ENCODE measurements at places on chromosomes 12 and 14.

DNA sequence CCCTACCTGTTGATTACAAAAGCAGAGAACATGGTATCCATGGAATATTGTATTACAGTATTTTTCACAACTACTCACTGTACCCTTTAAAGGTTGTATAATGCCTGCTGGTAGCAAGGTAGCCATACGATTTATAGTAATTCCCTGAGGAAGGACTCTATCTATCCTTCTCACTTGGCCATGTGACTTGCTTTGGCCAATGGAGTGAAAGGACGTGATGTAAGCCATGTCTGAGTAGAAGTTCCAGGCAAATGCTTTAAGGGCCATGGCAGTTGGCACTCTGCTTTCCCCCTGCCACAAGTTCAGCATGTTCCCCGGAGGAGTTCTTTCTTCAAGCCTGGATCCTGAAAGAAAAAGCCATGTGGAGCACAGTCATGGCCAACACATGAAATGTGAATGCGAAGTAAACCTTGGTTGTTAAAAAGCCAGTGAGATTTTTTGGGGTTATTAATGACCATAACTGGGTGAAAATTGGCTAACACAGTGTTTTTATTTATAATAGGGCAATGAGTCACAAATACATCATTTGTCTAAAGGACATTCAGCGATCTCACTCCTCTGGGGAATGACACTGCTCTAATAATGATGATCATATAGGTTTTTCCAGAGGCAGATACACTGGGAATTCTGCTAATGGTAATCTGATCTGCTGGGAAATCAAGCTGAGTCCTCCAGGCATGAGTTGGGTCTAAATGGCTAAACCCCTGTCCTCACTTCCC is 67.4 kb upstream of the SLC38A2 start:
- no peak for DNase-seq

DNA sequence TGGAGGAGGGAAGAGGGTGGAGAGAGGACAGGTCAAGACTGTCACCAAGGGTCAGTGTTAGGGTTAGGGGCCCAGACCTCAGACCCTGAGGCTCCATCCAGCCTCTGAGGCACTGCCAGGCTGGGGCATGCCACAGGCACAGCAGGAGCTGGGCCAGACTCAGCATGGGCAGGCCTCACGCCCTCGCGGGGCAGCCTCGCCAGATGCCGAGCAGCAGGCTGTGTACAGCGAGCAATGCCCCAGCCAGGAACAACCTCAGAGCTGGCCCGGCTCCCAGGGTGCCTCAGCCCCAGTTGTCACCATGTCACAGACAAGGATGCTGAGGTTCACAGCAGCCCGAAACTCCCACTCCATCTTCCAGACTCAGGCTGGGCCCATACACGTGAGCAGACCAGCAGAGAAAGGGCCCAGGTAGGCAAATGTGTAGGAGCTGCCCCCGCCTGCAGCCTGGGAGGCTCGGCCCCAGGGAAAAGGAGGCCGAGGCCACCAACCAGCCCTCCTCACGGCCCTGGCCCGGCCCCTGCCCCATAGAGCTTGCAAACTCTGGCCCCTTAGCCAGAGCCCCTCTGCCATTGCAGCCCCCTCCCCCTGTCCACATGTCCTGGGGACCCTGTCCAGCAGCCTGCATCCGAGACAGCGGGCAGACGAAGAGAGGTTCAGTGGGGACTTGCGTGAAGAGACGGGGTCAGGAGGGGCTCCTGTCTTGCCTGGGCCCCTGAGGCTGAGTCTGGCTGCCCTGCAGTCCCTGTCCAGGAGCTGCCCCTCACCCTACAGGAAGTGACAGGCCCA is 7.5 kb downstream of the C14orf180 start:
- no peak for DNase-seq

- DNase-seq, result no peak
Measured at GRCh38 chr14:22188318-22188717, 400.7 kb downstream of the DAD1 start.

GRCh38 chr12:6461401-6462233 is 8.9 kb downstream of the VAMP1 start:
- peak; percentile 98 for DNase-seq

DNA sequence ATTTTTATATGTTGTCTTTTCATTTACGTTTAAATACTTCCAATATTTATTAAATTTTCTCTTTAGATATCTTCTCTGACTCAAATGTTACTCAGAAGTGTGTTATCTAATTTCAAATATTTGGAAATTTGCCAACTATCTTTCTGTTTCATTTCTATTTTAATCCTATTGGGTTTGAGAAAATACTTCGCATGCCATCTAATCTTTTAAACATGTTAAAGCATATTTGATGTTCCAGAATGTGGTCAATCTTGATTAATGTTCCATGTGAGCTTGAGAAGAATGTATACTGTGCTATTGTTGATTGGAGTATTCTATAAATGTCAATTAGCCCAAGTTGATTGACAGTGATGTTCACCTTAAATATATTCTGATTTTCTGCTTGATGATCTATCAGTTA is 11.9 kb upstream of the DCN start:
- no peak for DNase-seq

- no peak for DNase-seq
Measured at GRCh38 chr12:62301080-62301798, 41.0 kb downstream of the USP15 start.

GRCh38 chr12:69330475-69331473 is 17.4 kb upstream of the LYZ start:
- no peak for DNase-seq

GRCh38 chr12:121536899-121537813 is 43.7 kb downstream of the KDM2B start:
- DNase-seq, result peak; percentile 12

DNA sequence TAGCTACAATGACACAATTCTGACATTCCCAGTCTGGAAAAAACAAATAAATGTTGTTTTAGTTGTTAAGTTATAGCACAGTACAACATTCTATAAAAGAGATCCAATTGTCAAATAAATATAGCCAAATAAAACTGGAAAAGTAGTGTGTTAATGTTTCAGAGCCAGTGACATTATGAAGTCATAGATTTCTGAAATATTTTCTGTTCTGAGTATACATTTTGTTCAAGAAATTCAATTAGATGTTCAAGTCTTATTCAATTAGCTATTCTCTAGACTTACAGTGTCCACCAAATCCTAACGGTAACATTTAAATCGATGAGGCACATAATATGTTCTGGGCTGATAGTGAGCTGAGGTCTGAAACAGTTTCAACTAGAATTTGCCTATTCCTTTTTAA is 196.1 kb upstream of the ABCD2 start:
- DNase-seq, result no peak

GRCh38 chr12:124518051-124518932 is 49.1 kb downstream of the NCOR2 start:
- DNase-seq, result no peak

- DNase-seq, result no peak
Measured at GRCh38 chr14:65991104-65991503, 495.1 kb upstream of the CCDC196 start.

DNA sequence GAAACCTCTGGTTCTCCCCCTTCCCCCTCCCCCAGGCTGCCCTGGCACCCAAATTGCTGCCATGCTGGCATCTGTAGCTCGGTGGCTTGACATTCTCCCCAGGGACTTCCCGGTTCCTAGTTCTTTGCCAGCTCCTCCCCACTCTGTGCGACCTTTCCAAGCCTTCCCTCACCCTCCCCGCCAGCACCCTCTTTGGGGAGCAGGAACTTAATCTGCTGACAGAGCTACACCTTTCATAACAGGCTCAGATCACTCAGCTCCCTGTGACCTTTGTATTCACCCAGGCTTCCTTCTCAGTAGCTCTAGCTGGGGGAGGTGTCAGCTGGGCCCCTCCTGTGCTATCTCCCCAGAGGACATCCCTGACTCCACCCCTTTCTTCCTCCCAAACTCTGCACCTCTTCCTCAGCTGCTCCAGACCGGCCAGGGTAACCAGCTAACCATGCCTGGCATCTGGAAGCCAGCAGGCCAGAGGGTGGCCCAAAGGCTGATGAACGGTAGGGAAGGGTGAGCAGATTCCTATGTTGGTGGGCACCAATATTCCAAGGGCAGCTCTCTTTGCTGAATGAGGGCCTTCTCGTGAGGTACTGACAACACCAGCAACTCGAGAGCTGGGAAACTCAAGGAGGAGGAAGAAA is 1.8 kb upstream of the COX14 start:
- DNase-seq, result no peak

DNA sequence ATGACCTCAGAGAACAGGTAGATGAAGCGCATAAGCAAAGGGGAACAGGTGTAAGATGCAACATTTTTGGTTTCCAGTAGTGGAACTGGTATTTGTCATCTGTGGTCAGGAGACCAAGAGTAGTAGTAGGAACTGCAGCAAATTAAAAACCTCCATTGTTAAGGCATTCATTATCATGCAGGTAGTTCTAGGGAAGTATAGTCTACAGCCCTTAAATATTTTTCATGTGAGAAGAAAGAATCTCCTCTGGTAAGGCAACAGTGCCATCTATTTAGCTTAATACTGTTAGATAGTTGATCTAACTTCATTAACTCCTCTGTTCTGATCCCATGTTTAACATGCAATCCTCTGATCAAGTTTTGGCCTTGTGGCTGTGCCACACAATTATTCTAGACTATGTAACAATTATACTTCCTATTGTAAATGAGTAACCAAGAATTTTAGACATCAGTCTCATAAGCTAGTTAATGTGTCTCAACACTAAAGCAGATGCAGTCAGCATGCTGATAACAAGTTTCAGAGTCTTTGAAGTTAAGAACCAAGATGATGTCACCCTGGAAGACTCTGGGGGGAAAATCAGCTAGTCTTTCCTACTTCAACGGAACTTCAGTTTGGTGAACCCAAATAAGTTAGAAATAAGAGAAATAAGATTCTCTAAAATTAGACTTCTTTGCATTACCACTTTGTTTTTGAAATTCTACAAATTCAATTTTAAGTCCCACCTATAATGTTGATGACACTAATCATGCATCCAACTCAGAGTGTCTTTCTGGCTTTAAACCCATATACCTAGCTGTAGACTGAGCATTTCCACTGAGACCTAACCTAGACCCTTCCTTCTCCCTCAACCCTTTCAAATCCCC is 70.9 kb downstream of the STXBP6 start:
- no peak for DNase-seq

GRCh38 chr12:75658901-75659823 is 147.8 kb upstream of the KRR1 start:
- DNase-seq, result no peak

- no peak for DNase-seq
Measured at GRCh38 chr12:18899678-18900317, 161.9 kb downstream of the CAPZA3 start.

GRCh38 chr12:47507221-47507620 is 198.6 kb downstream of the RPAP3 start:
- no peak for DNase-seq

DNA sequence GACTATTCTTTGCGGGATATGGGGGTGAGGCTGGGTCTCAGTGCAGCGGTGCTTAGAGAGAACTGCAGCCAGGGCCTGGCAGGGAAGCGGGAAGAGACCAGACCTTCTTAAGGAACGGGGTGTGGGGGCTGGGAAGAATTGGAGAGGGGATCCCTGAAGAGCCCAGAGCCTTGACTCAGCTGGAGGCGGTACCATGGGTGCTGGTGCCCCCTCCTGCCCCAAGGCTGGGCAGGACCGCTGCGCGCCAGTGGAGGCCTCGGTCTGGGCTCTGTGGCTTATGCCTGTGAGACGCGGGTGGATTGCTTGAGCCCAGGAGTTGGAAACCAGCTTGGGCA is 1.3 kb upstream of the RNU7-1 start:
- no peak for DNase-seq

DNA sequence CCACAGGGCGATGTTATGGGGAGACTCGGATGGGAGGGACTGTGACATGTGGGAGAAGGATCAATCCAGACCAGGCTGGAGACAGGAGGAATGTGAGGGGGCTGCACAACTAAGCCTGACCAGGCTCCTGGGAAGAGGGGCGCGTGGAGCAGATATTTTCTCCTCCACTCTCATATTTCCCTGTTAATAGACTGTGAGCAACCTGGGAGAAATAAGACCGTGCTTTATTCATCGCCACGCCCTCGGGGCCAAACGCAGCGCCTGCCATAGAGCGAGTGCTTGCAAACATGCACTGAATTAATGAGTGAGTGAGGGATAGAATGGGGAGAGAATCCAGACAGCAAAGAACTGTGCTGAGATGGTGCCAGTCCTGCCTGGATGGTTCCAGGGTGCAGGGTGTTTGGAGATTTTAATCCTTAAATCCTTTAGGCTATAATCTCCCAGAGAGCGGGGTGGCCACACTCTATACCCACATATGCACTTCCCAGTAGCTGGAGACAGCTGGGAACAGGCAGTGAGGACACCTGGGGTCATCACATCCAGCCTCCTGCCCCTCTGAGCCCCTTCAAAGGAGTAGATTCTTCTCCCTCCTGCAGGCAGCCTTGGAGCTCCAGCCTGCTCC is 13.6 kb upstream of the FAIM2 start:
- DNase-seq, result no peak

GRCh38 chr12:75848431-75848925 is 183.1 kb downstream of the PHLDA1 start:
- no peak for DNase-seq

GRCh38 chr12:29026419-29026818 is 122.7 kb upstream of the FAR2 start:
- no peak for DNase-seq

DNA sequence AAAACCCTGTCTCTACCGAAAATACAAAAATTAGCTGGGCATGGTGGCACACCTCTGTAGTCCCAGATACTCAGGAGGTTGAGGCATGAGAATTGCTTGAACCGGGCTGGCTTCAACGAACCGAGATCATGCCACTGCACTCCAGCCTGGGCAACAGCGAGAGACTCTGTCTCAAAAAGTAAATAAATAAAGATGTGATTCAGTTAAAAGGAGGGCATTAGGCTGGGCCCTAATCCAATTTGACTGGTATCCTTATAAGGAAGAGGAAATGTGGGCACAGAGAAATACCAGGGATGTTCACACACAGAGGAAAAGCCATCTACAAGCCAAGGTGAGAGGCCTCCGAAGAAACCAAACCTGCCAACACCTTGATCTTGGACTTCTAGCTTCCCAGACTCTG is 10.1 kb upstream of the DCAF4 start:
- DNase-seq, result no peak

GRCh38 chr12:74644681-74645080 is 107.0 kb downstream of the ATXN7L3B start:
- no peak for DNase-seq

GRCh38 chr12:24356240-24356804 is 406.9 kb upstream of the SOX5 start:
- no peak for DNase-seq

DNA sequence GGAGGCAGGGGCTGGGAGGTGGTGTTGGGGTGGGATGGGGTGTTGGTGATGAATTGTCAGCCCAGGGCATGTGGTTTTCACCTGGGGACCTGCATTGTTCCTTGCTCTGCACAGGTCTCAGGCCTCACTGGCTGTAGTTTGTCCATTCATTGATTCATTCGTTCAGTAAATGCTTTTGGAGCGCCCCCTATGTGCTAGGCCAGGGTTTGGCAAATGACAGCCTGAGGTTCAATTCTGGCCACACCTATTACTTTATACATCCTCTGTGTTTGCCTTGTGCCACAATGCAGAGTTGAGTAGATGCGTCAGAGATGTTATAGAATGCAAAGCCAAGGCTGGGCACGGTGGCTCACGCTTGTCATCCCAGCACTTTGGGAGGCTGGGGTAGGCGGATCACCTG is 4.7 kb downstream of the ADCK1 start:
- no peak for DNase-seq

Measured in SIG-M5 (cell line).